GM12878 (cell line): ENCODE measurements at places on chromosomes 12 and 14.

- no peak for DNase-seq
Measured at GRCh38 chr12:4438834-4439596, 6.6 kb downstream of the FGF6 start.

- DNase-seq, result no peak
Measured at GRCh38 chr12:54865683-54866324, 11.5 kb downstream of the MUCL1 start.

DNA sequence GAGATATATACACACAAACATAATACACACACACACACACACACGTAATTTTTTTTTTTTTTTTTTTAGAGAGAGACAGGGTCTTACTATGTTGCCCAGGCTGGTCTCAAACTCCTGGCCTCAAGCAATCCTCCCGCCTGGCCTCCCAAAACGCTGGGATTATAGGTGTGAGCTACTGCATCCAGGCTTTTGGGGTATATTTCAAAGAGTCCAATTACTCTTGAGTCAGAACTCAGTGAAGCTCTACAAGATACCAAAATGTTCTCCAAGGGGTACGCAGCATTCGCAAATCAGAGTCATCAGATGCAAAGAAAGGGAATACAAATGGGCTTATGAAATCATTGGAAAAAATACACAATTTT is 54.0 kb downstream of the PHLDA1 start:
- no peak for DNase-seq

GRCh38 chr12:80813820-80814219 is 97.1 kb downstream of the MYF5 start:
- DNase-seq, result peak; percentile 23

DNA sequence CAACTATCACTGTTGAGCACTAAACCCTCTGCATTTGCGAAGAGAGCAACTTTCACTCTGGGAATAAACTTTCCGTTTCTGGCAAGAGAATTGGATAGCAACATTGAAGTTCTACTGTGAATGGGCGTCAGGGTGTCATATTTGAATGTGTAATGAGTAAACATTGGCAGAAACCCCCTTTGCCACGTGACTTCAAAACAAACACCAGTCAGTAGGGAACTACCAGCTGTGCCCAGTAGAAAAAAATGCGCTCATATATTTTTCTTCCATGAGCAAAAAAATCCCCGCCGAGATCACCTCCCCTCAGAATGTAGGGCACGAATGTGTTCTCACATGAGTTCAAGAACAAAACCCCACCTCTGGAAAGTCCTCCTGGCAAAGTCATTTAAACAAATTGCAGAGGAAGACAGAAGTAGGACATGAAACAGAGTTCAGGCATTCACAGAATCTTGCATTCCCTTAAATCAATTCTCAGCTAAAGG is 80.6 kb downstream of the BTG1 start:
- DNase-seq, result peak; percentile 78

- no peak for DNase-seq
Measured at GRCh38 chr12:104456950-104457745, 400 bp downstream of the CHST11 start.

DNA sequence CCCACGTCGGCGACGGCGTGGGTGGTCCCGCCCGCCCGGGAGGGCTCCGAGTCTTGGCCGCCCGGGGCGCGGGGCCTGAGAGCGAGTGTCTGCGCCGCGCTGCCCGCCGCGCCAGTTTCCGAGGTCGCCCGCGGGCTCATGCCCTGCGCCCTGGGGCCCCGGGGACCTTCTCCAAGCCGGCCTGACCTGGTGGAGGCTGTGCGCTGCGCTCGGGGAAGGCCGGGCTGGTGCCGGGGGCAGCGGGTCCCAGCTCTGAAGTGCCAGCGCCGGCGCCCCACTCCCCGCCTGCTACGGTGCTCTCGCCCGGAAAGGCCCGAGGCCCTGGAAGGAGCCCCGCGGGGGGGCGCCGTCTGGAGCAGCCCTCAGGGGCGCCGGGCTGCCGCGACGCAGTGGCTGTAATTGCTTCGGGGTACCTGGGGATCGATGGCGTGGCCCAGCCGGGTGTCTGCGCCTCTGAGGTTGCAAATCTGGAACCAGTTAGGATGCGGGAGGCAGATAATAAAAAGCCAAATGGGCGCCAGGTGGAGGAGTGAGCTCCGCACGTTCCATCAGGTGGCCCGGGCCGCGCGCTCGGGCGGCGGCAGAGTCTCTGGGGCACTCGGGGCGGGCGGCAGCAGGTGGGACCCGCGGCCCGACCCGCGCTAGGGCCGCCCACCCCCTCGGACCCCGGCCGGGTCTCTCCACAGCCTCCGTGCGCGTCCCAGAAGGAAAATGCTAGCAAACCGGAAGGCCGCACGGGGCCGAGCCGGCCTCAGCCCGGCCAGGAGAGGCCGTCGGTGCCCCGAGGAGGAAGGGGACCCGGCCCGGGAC is 102.3 kb upstream of the DIO3 start:
- no peak for DNase-seq

DNA sequence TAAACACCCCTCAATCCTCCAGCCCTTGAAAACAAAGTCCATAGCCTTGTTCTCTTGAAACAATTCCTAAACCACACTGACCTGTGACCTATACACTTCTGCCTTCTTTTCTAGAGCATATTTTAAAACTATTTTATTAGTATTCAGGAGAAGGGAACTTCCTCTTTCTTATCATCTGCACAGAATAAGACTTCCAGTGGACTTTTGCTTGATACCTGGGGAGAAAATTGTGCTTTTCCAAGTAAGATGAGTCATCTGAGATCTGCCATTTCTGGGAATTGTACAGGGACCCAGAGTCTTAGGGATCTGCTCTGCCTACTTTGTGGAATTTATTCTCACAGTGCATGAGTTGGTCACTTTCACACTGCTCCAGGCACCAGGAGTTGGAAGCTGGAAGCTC is 10.5 kb upstream of the WNT5B start:
- no peak for DNase-seq

DNA sequence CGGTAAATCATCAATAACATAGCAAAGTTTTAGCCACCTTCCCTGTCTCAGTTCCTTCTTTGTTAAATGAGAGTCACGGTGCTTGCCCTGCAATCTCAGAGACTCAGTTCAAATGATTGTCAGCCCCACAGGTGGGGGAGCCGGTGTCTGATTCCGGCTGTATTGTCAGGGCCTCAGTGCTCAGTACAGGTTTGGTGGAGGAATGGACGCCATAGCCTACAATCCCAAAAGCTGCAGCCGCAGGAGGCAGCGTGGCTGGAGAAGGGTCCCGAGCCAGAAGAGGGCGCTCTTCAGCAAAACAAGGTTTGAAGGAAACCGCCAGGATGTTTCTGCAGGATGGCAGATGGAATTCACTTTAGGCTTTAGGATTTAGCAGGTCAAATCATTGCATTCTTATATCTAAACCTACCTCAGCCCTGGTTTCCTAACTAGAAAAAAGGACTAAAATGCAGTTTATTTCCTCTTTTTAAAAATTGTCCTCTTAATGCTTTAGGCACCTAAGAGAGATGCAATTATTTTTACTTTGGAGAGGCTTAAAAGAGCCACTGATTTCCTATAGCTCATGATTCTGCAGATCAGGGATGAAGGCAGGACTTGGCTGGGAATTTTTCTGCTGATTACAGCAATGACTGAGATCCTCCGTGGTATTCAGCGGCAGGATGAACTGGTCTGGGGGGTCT is 29.2 kb downstream of the FOS start:
- DNase-seq, result no peak

GRCh38 chr14:74616996-74617700 is 5.1 kb upstream of the LTBP2 start:
- no peak for DNase-seq
